GM04504 (cell line): ENCODE measurements at places on chromosomes 16 and 17.

- no peak for DNase-seq
These were observed 4.0 kb downstream of the C1QTNF1 start for GRCh38 chr17:79027925-79028491.

GRCh38 chr16:62738666-62739460 is 702.6 kb upstream of the CDH8 start:
- no peak for DNase-seq

DNA sequence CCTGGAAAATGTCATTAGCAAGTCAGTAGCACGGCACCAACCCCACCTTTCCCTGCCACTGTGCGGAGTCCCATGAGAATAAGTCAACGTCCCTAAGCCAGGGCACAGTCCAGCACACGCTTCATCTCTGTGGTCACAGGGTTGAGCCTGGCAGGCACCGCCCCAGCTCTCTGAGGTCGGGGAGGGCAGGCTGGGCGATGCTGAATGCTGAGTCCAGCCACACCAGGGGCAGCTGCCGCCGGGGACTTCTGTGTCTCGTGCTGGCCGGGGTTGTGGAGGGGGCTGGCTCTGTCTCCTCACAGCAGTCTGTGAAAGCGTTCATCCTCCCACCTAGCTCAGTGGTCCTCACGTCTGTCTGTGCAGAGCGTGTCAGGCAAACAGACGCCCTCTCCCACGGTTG is 53.2 kb downstream of the BANP start:
- no peak for DNase-seq

DNA sequence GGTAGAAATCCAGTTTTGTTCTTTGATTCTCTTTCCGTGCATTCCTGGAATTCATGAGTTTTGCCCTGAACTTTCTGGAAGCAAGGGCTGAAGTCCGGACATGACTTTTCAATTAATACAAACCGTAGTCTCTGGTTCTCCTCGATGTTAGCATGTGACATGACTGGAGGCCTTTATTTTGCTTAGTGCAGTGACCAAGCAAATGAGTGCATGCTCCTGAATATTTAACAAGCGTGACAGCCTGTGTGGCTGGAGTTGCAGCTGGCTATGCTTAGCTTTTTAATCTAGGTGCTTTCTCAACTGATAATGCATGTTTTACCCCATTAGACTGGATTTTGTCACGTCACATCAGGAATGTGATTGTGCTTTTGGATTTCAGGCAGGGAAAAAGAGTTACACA is 302.1 kb downstream of the MAP2K6 start:
- DNase-seq, result peak; percentile 62

DNA sequence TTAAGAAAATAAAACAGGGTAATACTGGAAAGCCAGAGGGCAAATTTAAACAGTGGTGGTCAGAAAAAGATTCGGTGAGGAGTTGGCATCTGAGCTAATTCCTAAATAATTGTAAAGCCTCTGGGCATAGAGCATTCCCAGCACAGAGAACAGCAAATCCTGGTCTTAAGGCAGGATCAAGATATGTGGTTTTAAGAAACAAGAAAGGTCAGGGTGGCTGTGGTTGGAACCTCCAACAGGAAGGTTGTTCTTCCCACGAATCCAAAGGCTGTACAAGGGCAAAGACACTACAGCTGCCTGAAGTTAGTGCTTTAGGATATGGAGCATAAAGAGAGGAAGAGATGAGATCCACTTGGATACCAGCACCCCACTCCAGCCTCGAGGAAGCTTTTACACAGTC is 114.6 kb downstream of the ZNF18 start:
- no peak for DNase-seq

- DNase-seq, result peak; percentile 27
These were observed 8.4 kb upstream of the SHCBP1 start for GRCh38 chr16:46629331-46630219.

DNA sequence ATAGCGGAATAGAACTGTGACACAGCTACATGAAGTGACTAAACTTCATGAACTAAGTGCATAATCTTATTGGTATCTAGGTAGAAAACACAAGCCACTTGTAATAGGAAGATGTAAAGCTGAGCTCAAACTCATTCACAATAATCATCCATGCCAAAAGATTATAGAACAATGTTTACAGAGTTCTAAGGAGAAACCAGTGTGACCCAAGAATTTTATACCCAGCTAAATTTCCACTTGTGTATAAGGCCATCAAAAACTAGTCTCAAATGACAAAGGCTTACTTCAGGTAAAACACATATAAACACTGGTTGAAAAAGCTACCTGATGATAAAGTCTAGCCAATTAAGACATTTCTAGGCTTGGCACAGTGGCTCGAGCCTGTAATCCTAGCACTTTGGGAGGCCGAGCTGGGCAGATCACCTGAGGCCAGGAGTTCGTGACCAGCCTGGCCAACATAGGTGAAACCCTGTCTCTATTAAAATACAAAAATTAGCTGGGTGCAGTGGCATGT is 16.9 kb upstream of the CPD start:
- DNase-seq, result no peak
